ENCODE measurements at places on chromosomes 6 and 20.

GRCh38 chr20:40646813-40647212 is 42.2 kb downstream of the MAFB start:
- no peak for DNase-seq

DNA sequence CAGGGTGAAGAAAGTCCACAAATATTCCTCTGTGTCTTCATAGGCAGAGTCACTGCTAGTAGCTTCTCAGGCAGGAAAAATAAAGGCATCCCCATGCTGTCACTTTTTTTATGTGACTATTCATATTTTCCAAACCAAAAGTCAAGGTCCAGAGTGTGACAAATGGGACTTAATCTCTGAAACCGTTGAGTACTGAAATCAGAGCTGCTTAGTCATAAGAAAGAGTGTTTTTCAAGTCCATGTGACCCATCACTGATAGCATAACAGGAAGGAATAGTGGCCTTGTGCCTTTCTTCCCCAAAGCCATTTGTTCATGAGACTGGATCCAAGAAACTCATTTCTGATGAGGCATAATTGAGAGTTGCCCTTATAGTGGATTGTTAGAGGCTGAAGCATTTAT is 210.3 kb upstream of the TSHZ2 start:
- no peak for DNase-seq

DNA sequence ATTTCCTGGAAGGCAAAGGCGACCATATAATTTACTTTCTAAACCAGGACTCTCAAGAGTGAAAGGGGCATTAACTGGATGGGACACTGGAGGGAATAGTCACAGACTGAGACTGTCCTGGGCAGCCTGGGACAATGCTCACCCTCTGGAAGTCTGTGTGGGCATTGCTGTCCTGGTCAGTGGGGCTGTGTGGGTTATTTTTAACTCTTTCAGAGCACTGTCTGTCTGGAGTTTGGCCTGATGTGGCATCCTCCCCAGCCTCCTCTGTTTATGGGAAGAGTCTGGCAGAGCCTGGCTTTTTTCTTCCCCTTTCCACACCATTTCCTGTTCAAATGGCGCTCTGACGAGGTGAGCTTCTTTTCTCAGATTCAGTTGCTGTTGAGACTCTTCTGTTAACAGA is 11.7 kb downstream of the DAAM2 start:
- no peak for DNase-seq

GRCh38 chr6:139990026-139990686 is 615.7 kb upstream of the CITED2 start:
- no peak for DNase-seq

DNA sequence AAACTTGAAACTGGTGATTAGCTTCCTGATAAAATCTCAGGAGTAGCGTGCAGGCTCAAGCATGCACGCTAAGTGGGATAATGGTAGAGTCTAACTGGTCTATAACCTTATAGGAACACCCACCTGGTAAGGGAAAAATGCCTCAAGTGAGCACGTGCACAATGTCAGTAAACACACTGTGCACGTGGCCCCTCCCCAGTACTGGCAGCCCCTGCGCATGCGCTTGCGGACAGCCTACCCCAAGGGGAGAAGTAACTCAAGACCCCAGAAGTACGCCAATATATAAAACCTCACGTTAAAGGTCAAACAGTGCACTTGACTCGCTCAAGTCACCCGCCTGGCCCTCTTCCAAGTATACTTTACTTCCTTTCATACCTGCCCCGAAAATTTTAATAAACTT is 23.1 kb upstream of the DOK5 start:
- no peak for DNase-seq

GRCh38 chr6:87729965-87730719 is 28.1 kb upstream of the AKIRIN2 start:
- no peak for DNase-seq

GRCh38 chr6:119024111-119024510 is 54.4 kb downstream of the FAM184A start:
- DNase-seq: no peak

DNA sequence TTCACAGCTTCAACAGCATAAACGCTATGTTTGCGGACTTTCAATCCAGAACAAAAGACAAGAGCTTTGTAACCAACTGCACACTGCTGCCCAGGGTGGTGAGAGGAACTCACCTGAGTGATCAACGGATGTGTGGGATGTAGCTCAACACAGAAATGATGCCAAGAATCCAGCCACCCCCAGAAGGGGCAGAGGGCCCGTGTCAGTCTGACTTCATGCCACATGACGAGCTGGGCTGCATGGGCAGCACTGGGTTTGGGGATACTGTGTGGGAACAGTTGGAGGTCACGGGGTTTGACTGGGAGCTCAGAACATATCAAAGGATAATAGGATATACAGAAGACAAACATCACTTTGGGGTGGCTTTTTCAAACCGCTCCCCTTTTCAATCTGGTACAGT is 79.4 kb upstream of the TRAF3IP2 start:
- DNase-seq: no peak

GRCh38 chr20:53157443-53158408 is 185.6 kb downstream of the TSHZ2 start:
- peak; percentile 73 for DNase-seq

GRCh38 chr6:165049362-165049761 is 260.0 kb downstream of the C6orf118 start:
- peak; percentile 64 for DNase-seq

- DNase-seq: no peak
Observed at GRCh38 chr6:53306819-53307347, 41.9 kb downstream of the ELOVL5 start.

DNA sequence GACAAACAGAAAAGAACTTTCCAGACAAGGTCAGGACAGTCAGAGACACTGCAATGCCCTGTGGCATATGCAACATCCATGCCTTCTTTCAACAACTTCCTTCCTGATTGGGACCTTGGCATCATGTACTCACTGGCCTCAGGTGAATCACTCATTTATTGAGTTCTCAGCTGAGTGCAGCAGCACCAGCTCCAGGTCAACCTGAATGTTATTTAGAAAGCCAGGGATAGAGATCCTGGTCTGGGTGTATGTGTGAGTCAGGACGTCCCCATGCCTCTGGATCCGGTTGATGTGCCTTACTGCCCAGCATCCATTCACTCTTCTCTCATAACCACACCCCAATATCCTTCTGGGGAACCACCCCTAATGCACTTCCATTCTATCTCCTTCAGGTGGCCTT is 54.4 kb downstream of the SNRNP48 start:
- DNase-seq: no peak

GRCh38 chr6:11763460-11764249 is 14.9 kb downstream of the ADTRP start:
- DNase-seq: no peak

- no peak for DNase-seq
Observed at GRCh38 chr6:155473741-155474140, 18.1 kb upstream of the NOX3 start.

DNA sequence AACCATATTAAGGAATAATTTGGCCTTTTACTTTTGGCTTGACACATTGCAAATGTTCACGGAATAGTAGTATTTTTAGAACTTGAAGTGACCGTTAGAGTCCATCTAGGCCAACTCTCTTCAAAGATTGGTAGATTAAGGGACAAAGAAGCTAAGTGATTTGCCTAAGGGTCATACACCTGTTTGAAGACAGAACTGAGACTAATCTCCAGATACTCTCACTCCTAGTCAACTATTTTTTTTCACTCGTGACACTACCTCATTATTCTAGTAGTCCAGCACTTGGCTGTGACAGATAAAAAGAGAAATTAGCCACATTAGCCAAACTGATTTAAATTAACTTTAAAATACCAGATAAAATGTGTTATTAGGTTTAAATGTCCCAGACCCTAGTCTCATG is 10.6 kb downstream of the ACSS2 start:
- DNase-seq: no peak

- no peak for DNase-seq
Observed at GRCh38 chr20:59421920-59422637, 121.7 kb downstream of the EDN3 start.

- DNase-seq: no peak
Observed at GRCh38 chr20:10898552-10898951, 224.8 kb upstream of the JAG1 start.

DNA sequence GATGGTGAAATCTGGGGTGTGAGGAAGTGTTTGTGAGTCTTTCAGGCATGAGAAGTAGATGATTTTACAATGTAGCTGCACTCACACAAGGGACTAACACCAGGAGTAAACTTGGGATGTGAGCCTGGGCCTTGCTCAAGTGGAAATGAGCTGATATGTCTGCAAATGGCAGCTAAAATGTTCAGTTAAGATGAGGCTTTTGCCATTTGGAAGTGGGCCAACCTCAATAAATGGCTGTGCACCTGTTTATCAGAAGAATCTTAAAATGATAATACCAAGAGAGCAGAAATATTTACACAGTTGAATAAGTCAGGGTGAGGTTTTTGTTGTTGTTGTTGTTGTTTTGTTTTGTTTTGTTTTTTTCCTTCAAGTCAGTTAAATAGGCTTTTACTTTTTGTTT is 25.7 kb upstream of the KLHL31 start:
- DNase-seq: no peak

GRCh38 chr20:49696594-49696993 is 17.1 kb downstream of the B4GALT5 start:
- no peak for DNase-seq

DNA sequence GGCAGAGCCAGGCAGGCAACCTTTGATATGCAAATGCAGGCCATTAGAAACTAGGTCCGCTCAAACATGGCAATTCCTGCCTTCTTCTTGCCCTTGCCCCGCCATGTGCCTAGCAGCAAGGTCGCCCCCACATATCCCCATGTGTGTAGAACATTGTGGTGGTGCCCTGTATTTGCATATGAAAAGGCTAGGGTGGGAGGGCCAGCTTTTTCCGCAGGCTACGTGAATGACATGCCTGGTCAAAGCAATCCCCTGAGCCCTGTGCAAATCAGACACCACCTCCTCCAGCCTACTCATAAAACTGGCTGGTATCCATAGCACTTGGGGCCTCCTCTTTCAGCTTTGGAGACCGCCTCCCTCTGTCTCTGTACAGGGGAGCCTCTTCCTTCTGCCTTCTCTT is 31.6 kb downstream of the GSTA2 start:
- DNase-seq: no peak

- no peak for DNase-seq
Observed at GRCh38 chr6:132964101-132964867, 149.9 kb downstream of the RPS12 start.

DNA sequence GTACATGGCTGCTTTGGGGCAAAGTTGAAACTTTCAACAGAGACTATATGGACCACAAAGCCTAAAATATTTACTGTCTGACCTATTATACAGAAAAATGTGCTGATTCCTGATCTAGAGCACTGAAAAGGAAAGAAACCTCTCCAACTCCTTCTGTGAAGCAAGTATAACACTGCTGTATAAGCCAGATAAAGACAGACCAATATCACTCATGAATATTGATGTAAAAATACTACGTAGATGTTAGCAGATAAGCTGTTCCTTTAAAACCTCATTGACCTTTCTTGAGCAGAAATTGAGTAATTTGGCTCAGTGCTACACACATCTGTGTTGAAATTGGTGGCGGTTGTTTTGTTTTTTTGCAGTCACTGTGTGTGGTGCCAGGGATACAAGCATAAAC is 69.9 kb upstream of the HDAC2 start:
- DNase-seq: no peak

DNA sequence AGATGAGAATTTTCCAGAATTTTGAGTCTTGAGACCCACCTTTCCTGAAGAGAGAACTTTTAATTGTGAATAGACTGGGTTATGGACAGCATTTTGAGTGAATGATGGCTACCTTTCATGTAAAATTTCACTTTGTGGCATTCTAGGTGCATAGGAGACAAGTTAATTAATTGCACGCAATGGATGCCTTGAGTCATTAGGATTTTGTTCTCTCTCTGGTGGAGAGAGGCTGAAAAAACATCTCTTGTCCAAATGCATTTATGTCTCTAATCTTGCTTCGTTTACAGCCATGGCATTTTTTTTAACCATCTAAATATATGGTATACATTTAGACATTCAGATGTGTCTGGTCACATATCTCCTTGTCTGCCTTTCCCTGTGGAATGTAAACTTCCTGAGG is 3.1 kb downstream of the RHAG start:
- DNase-seq: no peak

- no peak for DNase-seq
Observed at GRCh38 chr6:25192590-25193459, 86.3 kb upstream of the CARMIL1 start.

DNA sequence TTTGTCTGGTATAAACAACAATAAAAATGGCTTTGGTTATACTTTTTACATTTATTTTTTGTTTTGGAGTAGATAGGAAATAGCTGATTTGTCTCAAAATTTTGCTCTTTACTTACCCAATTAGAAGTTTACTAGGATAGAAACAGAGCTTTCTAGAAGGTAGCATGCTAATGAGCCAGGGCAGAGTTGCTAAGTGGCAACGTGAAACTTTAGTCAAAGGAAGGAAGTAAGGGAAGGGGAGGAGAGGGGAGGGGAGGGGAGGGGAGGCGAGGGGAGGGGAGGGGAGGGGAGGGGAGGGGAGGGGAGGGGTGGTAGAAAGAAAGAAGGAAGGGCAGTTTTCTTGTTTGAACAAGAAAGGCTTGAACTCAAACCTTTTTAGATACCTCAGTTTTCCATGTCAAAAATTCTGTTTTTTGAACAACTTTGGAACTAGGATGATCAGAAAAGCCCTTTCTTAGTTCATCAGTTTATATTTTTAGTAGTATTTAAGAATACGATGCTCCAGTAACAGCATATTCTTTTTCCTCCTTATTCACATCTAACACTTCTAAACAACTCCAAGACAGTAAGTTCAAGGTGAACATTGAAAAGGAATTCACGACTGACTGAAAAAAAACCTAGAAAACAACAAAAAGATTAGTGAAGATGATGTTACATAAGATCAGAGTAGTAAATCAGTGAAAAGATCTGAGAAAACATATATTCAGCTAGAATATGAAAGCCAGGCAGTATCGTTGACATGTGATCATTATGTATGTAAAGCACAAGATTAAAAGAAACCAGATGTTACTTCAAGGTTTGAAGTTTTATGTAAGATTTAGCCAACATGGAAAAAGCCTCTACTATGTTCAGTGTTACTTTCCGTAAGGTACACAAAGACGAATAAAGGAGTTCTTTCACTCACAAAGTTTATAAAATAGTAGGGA is 263.4 kb downstream of the ARHGAP18 start:
- DNase-seq: no peak

GRCh38 chr20:36571564-36572504 is 1.6 kb upstream of the TGIF2 start:
- DNase-seq: no peak

- peak; percentile 82 for DNase-seq
Observed at GRCh38 chr6:130322673-130323268, 43.0 kb upstream of the TMEM200A start.

- peak; percentile 71 for DNase-seq
Observed at GRCh38 chr6:136593748-136594490, 43.7 kb upstream of the MAP7 start.

DNA sequence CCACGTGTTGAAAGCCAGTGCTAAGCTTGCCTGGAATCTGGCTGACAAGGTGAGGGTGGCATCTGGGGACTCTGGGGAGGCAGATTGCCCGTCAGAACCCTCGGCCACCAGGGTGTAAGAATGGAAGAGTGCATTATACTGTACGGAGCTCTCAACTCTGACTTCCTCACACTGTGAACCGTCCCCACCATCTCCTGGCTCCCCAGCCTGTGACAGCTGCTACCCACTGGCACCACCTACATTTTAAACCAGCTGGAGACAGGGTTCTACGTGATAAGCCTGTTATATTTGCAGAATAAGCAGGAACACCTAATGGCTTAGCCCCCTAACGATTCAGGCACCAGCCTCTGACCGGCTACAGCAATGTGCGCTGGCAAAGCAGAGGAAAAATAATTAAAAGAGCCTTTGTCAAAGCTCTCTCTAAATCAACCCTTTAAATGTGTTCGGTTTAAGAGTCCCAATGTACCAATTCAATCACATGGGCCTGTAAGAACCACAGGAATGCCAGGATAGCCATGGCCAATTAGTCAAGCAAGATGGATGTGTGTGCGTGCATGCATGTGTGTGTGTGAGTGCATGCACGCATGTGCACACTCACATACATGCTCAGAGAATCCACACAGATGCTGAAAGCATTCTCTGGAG is 89.1 kb upstream of the TAB2 start:
- DNase-seq: no peak
